ENCODE measurements at places on chromosomes 1 and 21. TPM values are rescaled to one million over a fixed set of nuclear protein-coding genes. Genes with fewer than 3 reads are reported as not detected.

Gene SLC41A1
- total RNA-seq, result 11.0 TPM

Gene ASPM
- total RNA-seq, result 16.6 TPM

Gene MFAP2
- 14.7 TPM for total RNA-seq

Gene PROX1
- 17.8 TPM for total RNA-seq

Gene AMY2A
- not detected for total RNA-seq

Gene TNFRSF4
- total RNA-seq, result not detected

Gene IFNLR1
- total RNA-seq, result under 0.01 TPM

Gene TRIM45
- total RNA-seq, result 8.5 TPM

Gene C2CD2
- total RNA-seq, result 12.2 TPM

Gene LRIG2
- 69.2 TPM for total RNA-seq

Gene PKLR
- total RNA-seq, result not detected

Gene S100A11
- 2.5 TPM for total RNA-seq

Gene CD247
- total RNA-seq, result 3.1 TPM

Gene LACTBL1
- total RNA-seq, result not detected

Gene TNFSF18
- total RNA-seq, result 0.63 TPM

Gene BMP8B
- 0.63 TPM for total RNA-seq

Gene S100A16
- 9.7 TPM for total RNA-seq

Gene ADAMTS5
- total RNA-seq, result 5.3 TPM

Gene NBPF4
- total RNA-seq, result not detected

Gene MR1
- 0.63 TPM for total RNA-seq

Gene FAM72B
- total RNA-seq, result 1.6 TPM

Gene RAB3B
- 9.4 TPM for total RNA-seq

Gene FAM72D
- 1.3 TPM for total RNA-seq

Gene CRYAA
- not detected for total RNA-seq

Gene PGBD5
- 23.5 TPM for total RNA-seq

Gene TMEM222
- 23.8 TPM for total RNA-seq

Gene SPRR2A
- total RNA-seq, result not detected

Gene TMEM82
- total RNA-seq, result not detected

Gene BCAR3
- 7.2 TPM for total RNA-seq

Gene ZFP69B
- total RNA-seq, result 23.8 TPM

Gene CA14
- 1.3 TPM for total RNA-seq

Gene SH3GLB1
- total RNA-seq, result 121 TPM

Gene MAP10
- total RNA-seq, result 8.5 TPM

Gene SH2D2A
- total RNA-seq, result not detected

Gene BRDT
- total RNA-seq, result not detected

Gene TNFAIP8L2
- total RNA-seq, result 0.94 TPM

Gene CHML
- total RNA-seq, result 67.0 TPM

Gene CLIC6
- total RNA-seq, result not detected

Gene PTGFR
- total RNA-seq, result 1.6 TPM

Gene OVAAL
- total RNA-seq, result not detected

Gene HSD3B2
- not detected for total RNA-seq

Gene ADORA3
- total RNA-seq, result 2.2 TPM

Gene KIF14
- total RNA-seq, result 3.8 TPM

Gene SYT6
- 21.3 TPM for total RNA-seq

Gene PDE4DIP
- 613 TPM for total RNA-seq

Gene AK2
- total RNA-seq, result 76.4 TPM

Gene GPR89A
- total RNA-seq, result 55.4 TPM

Gene S100A10
- total RNA-seq, result 1.6 TPM

Gene FCRL5
- not detected for total RNA-seq

Gene HCN3
- 27.2 TPM for total RNA-seq

Gene BTBD19
- total RNA-seq, result 1.3 TPM
